ENCODE measurements at places on chromosomes 7 and 10. TPM values are rescaled to one million over a fixed set of nuclear protein-coding genes. Genes with fewer than 3 reads are reported as not detected.

The CNTNAP2 gene
- 1.9 TPM for total RNA-seq

The CCDC172 gene
- not detected for total RNA-seq

The HPS1 gene
- 12.0 TPM for total RNA-seq

DNA sequence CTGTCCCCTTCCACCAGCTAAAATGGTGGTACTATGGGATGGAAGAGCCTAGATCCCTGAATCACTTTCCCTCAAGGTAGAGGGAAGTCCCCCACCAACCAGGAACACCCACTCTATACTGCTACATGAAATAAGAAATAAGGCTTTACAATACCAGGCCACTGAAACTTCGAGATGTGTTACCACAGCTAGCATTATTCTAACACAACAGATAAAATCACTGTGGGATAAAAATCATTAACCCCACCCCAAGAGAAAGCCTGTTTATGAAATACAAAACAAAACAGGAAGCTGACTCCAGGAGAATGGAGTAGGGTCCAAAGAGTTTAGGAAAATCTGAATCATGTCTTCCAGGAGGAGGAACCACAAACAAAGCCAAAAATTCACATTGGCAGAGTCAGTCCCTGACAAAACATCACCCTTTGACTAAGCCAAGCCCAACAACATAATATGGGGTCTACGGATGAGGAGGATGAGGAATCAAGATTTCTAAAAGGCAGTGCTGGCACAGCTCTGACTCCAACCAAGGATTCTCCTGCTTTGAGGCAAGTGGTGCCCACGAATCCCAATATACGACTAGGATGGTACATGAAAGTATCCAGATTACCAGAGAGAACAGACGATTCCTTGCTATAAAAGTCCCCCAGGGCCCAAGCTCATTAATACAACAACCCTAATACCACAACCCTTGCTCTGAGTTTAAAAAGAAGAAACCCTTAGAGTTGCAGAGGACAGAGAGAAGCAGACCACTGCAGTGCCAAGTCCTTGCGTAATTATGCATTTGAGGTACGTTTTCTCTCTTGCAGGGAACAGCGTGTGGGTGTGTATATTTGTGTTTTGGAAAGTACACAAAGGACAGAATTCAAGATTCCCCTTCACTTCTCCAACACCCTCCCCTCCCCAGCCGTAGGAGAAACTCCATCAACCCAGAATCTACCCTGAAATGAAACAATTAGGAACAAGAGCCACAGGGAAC is 23.7 kb downstream of the XPNPEP1 start:
- no peak for DNase-seq

- no peak for DNase-seq
Observed at GRCh38 chr7:42567051-42567450, 330.0 kb upstream of the GLI3 start.

GRCh38 chr10:89549510-89549909 is 14.1 kb upstream of the SLC16A12 start:
- DNase-seq, result no peak

DNA sequence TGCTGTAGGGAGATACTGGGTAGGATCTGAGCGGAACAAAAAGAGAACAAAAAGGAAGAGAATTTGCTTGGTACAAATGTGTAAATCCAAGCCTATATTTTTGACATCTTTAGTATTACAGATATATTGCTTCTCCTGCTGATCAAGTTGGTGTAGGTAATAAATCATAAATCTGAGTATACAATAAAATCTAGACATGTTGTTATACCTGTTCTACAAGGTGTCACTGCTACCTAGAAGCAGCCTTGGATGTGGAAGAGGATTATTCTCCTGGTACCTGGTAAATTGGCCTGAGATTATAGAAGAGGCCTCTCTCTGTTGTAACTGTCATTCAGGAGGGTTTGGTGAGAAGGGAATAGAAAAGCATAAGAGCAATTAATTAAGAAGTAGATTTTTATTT is 89.9 kb upstream of the LSM8 start:
- no peak for DNase-seq

GRCh38 chr10:48444861-48445841 is 138.7 kb downstream of the MAPK8 start:
- no peak for DNase-seq

- no peak for DNase-seq
Observed at GRCh38 chr7:127683776-127684681, 32.0 kb downstream of the SND1 start.

DNA sequence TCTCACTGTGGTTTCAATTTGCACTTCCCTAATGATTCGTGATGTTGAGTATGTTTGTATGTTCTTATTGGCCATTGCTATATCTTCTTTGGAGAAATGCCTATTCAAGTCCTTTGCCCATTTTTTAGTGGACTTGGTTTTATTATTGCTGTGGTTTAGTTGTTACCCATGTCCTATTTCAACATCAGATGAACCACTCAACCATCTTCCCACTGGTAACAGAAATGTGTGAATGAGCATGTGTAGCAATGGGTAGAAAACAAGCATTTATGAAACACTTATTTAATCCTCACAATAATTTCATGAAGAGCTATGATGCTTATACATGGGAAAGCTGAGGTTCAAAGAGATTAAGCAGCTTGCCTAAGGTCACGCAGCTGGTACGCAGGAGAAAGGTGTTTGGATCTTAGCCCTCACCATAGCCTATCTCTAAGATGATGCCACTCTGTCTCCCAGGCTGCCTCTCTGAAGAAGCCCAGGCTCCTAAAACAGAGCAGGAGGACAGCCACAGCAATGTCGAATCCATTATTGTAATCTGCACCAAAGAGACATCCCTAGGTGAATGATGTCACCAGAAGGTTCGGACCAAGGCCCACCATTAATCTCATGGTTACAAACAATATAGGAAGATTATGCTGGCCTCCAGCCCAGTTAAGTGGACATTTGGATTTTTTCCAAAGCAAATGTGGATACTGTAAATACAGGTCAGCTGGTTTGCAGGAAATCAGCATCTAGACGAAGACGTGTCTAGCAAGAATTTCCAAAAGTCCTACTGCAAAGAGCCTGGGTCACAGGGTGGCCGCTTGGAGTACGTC is 447.6 kb upstream of the ZMIZ1 start:
- peak; percentile 32 for DNase-seq
